ENCODE measurements at places on chromosomes 1 and 21. TPM values are rescaled to one million over a fixed set of nuclear protein-coding genes. Genes with fewer than 3 reads are reported as not detected.

Gene CATSPERE
- total RNA-seq, result 0.44 TPM

Gene C1orf141
- not detected for total RNA-seq

DNA sequence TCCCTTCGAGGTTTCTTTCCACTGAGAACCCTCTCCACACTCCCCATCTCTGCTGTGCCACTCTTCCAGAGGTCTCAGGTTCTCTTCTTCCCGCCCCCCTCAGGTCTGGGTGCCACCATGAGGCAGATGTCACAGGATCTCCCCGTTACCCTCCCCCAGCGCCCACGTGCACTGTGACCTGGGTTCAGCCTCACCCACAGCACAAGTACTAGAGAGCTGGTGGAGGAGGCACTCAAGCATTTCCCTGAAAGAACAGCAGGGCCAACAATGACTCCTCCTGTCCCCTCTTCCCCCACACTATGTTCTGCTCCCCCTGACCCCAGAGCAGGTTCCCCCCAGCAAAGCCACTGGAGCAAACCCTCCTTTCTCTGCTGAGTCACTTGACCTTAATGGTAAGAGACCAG is 14.3 kb downstream of the PLEKHA6 start:
- DNase-seq, result no peak

- no peak for DNase-seq
These were observed 288.4 kb upstream of the PRMT6 start for GRCh38 chr1:106768077-106768476.

GRCh38 chr1:65209005-65209885 is 61.2 kb downstream of the AK4 start:
- no peak for DNase-seq

- no peak for DNase-seq
These were observed 16.5 kb upstream of the ETV3L start for GRCh38 chr1:157115851-157116736.
